SK-N-DZ (cell line): ENCODE measurements at places on chromosomes 3 and 15.

DNA sequence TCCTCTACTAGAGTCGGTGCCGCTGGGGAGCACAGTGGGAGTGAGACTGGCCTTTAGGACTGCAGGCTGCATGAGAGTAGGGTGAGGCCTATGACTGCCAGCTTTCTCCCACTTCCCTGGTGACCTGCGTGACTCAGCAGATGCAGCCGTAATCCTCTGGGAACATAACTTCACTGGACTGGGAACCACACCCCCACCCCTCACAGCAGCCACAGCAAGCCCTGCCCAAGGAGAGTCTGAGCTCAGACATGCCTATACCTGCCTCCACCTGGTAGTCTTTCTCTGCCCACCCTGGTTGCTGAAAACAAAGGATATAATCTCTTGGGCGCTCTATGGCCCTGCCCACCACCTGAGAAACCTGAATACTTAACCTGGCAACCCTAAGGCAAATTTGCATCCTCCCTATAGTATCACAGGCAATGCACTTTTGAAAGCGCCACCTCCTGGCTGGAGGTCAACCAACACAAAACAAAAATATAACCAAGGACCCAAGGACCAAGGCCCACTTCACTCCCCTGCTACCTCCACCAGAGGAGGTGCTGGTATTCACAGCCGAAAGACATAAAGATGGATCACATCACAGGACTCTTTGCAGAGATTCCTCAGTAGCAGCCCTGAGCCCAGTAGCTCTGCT lies 308.9 kb downstream of the CTNNB1 start:
- no peak for DNase-seq

GRCh38 chr3:128051837-128052594 lies at the start of gene SEC61A1:
Gene SEC61A1 (plus strand): TSS chr3:128052437. CDS start chr3:128052553, 116 bp downstream.
- peak; percentile 90 for DNase-seq

- peak; percentile 52 for DNase-seq
Observed at GRCh38 chr15:99424978-99425656, 140.7 kb upstream of the MEF2A start.

- DNase-seq, result no peak
Observed at GRCh38 chr15:67820992-67821783, 4.1 kb upstream of the SKOR1 start.

DNA sequence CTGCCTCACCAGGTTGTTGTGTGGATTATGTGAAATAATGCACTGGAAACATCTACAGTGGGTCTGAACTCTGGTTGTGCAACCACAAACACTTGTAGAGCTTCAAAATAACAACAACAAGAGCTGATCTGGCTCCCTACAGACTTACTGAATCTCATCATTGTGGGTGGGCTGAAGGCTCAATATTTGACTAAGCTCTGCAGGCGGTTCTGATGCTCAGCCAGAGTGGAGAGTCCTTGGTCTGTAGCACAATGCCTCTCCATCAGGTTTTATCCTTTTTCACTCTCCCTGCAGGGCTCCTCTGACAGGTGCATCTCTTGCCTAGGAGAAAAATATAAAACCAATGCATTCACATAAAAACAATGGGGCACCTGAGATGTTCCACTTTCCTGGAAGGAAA lies 456.3 kb upstream of the ONECUT1 start:
- no peak for DNase-seq

DNA sequence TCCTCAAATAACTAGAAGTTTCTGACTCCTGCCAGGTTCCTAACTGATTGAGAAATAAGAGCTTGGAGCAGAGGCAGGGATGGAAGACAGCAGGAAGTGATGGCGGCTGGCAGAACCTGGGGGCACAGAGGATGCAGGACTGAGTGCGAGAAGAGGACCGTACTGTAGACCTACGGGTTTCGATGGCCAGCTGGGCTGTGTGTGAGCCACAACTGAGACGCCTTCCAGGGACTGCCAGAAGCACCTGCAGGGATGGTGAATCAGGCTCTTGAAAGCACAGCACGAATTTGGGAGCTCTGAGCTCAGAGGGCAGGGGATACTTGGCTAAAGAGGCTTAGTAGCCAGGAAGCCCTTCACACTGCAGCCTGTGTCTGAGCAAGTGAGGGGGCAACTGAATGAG lies 165.6 kb downstream of the ABHD5 start:
- no peak for DNase-seq
